Esophagus mucosa (tissue), 1 donor: ENCODE measurements at places on chromosomes 12 and 14. TPM values are rescaled to one million over a fixed set of nuclear protein-coding genes. Genes with fewer than 3 reads are reported as not detected.

GRCh38 chr14:86035882-86036281, 505.9 kb downstream of the FLRT2 start:
- ATAC-seq = peak; percentile 70

The TOMM20L gene
- total RNA-seq = not detected

The SRSF5 gene
- total RNA-seq = 217 TPM

GRCh38 chr12:33283054-33283453, 156.6 kb downstream of the SYT10 start:
- no peak for ATAC-seq

The RAPGEF3 gene
- 16.5 TPM for total RNA-seq
